T-helper 17 cell (primary cell): ENCODE measurements at places on chromosomes 7 and 10.

DNA sequence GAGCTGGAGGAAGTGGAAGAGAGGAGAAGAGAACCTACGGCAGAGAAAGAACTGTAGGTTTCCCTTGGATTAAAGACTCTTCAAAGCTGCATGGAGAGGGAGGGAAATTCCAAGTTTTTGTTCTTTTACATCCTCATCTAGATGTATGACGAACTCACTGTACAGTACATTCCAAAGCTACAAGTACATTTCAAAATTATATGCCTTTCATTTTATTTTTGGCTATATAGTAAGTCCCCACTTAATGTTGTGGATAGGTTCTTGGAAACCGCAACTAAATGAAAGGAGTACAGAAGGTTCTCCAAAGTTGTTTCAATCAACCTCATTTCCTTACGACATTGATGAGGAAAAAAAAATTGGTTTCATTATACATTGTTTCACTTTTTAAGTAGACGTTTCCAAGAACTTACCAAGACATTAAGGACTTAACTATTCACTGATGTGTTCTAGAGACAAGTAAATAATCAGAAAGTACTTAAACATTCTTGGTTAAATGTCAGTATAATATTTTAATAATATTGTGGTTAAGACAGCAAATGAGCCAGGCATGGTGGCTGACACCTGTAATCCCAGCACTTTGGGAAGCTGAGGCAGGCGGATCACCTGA, 16.1 kb upstream of the JMJD1C start:
- peak overlapping the region; percentile 5 for H3K4me3 ChIP-seq
- H3K27me3 ChIP-seq, result no peaks in the 10 kb centered on the region
- peak overlapping the region; percentile 6 for H3K27ac ChIP-seq

GRCh38 chr7:33190688-33191304, 61.4 kb downstream of the BBS9 start:
- H3K27ac ChIP-seq, result peak overlapping the region; percentile 95
- H3K4me3 ChIP-seq, result peak overlapping the region; percentile 75
- H3K36me3 ChIP-seq, result no peaks in the 10 kb centered on the region
- H3K27me3 ChIP-seq, result no peaks in the 10 kb centered on the region
- no peak for DNase-seq

- no peaks in the 10 kb centered on the region for H3K27me3 ChIP-seq
- peak overlapping the region; percentile 63 for H3K4me3 ChIP-seq
- H3K4me1 ChIP-seq, result peaks cover 44% of the 10 kb centered on the region
- no peak for DNase-seq
These were observed 45.9 kb downstream of the HIPK2 start for GRCh38 chr7:139731802-139732470.

- H3K27ac ChIP-seq, result no peak overlapping the region
- H3K4me1 ChIP-seq, result no peaks in the 10 kb centered on the region
These were observed 687.3 kb downstream of the DNAJB9 start for GRCh38 chr7:109256762-109257560.

GRCh38 chr10:73894245-73894971, 16.5 kb upstream of the PLAU start:
- H3K27ac ChIP-seq, result no peak overlapping the region
- peaks cover 2% of the 10 kb centered on the region for H3K4me1 ChIP-seq
- H3K36me3 ChIP-seq, result no peaks in the 10 kb centered on the region
- no peak for DNase-seq
- H3K27me3 ChIP-seq, result peaks cover 14% of the 10 kb centered on the region

DNA sequence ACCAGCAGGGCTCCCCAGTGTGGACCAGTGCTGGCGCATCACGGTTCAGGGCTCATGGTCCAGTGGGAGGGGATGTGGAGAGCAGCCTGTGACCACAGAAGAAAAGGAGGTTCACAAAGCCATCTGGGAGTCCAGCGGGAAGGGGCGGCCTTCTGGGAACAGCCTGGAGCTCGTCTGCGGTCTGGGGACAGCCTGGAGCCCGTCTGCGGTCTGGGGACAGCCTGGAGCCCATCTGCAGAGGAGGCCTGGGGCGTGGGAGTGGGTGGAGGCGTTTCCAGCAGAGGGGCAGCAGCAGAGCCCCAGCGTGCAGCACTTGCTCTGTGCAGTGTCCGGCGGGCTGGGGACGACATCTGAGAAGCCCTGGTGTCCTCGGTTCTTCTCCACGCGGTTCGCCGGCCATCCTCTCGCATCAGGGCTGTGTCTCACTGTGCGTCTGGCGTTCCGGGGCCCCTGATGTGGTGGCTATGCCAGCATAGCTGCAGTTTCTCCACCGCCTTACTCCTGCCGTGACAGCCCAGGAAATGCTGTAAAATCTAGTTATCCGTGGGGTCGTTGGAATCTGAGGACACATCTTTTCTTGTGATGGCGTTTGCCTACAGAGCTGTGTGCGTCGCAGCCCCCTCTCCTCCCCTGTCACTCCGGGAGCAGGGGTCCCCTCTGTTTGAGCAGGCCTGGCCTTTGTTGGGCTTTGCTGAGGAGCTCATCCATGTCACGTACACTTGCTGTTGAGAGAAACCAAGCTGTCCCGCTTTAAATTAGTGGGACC, 104.6 kb downstream of the INPP5A start:
- no peak overlapping the region for H3K4me3 ChIP-seq
- H3K27ac ChIP-seq, result no peak overlapping the region
- H3K36me3 ChIP-seq, result peaks cover 2% of the 10 kb centered on the region
- DNase-seq, result no peak
- no peaks in the 10 kb centered on the region for H3K27me3 ChIP-seq

- peaks cover 2% of the 10 kb centered on the region for H3K4me1 ChIP-seq
- no peak for DNase-seq
These were observed 66.2 kb downstream of the FAM241B start for GRCh38 chr10:69696073-69696731.

DNA sequence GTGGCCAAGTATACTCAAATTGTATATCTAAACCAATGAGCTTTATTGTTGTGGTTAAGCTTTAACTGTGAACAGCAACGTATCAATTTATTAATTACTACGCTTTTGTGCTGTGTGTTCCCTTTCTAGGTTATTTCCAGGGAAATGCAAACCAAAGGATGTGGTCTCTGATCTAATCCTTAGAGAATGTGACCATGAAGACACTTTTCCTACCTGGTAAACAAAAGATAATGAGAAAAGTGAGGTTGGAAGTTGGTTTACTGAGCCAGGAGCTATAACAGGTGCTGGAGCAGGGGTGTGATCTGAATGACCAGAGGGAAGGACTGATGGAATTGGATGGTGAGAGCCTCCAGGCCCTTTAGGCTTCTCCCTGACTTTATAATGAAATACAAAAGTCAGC, 25.4 kb upstream of the CALU start:
- no peak overlapping the region for H3K27ac ChIP-seq
- H3K4me1 ChIP-seq, result no peaks in the 10 kb centered on the region
- no peak for DNase-seq
- no peak overlapping the region for H3K4me3 ChIP-seq

DNA sequence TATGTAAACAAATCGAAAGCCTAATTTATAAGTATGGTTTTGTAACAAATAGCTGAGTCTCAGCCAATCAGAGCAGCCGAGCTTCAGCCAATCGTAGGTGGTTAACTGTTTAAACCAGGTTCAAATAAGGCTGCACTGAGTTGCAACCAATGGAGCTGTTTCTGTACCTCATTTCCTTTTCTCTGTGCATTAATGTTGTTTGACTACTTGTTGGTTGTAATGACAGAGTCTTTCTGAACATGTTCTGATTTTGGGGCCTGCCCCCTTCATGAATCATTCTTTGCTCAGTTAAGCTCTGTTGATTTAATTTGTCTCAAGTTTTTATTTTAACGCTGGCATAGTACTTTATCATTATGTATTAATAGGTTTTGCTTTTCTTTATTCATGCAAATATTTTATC, 14.6 kb downstream of the OTUD1 start:
- H3K4me3 ChIP-seq, result no peak overlapping the region
- DNase-seq, result no peak
- H3K36me3 ChIP-seq, result no peaks in the 10 kb centered on the region
- no peaks in the 10 kb centered on the region for H3K27me3 ChIP-seq
- no peak overlapping the region for H3K27ac ChIP-seq

GRCh38 chr7:16396766-16397500, 24.4 kb downstream of the CRPPA start:
- no peaks in the 10 kb centered on the region for H3K36me3 ChIP-seq
- DNase-seq, result no peak

DNA sequence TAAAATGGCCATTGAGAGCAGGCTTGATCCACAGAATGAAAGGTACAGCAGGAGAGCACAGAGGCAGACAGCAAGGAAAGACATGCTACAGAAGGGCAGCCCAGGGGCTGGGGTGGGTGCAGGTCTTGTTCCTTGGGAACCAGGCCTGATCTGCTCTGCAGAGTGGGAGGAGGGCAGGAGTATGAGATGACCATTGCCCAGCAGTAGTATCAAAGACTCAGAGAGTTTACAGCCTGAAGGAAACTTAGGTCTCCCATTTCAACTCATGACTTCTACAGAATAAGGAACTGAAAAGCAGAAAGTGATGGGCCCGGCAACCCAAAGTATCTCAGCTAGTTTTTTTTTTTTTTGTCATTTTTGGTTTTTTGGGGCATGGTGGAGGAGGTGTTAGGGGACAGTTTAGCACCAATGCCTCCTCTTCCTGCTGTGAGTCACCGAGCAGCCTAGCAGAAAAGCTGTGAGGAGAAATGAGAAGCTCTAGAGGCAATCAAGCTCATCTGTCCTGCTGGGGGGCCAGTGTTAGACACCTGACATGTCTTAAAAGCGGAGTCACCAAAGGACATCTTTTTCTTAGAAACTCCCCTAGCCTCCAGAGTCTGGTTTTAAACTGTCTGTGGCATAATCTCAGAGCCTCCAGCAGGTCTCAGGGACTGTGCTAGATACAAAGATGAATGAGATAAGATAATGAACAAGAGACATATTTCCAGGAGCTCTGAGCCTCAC, 34.3 kb upstream of the HERPUD2 start:
- H3K27me3 ChIP-seq, result peaks cover 31% of the 10 kb centered on the region
- H3K36me3 ChIP-seq, result peaks cover 8% of the 10 kb centered on the region
- peaks cover 25% of the 10 kb centered on the region for H3K4me1 ChIP-seq
- peak overlapping the region; percentile 65 for H3K27ac ChIP-seq

- DNase-seq, result no peak
- H3K36me3 ChIP-seq, result peaks cover 5% of the 10 kb centered on the region
- H3K4me3 ChIP-seq, result no peak overlapping the region
- peaks cover 30% of the 10 kb centered on the region for H3K4me1 ChIP-seq
These were observed 116.4 kb upstream of the NOBOX start for GRCh38 chr7:144519925-144520324.

DNA sequence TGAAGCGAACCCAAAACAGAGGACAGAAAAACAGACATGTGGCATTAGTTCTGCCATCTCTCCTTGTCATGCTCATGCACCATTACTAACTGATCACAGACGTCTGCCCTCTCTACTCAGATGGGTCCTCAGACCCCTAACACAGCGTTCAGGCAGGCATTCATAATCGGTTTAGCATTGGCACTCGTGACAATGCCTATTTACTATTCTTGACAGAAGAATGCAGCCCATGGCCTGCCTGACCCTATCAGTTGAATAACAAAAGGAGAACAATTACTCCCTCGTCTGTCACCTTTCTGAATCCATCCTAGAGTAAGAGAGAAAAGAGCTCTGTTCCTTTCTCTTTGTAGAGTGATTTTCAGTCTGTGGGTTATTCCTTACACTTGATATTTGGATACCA, 194.6 kb upstream of the PHYHIPL start:
- peaks cover 11% of the 10 kb centered on the region for H3K27me3 ChIP-seq
- no peaks in the 10 kb centered on the region for H3K4me1 ChIP-seq
- H3K4me3 ChIP-seq, result no peak overlapping the region
- H3K27ac ChIP-seq, result no peak overlapping the region
- DNase-seq, result no peak
- no peaks in the 10 kb centered on the region for H3K36me3 ChIP-seq

DNA sequence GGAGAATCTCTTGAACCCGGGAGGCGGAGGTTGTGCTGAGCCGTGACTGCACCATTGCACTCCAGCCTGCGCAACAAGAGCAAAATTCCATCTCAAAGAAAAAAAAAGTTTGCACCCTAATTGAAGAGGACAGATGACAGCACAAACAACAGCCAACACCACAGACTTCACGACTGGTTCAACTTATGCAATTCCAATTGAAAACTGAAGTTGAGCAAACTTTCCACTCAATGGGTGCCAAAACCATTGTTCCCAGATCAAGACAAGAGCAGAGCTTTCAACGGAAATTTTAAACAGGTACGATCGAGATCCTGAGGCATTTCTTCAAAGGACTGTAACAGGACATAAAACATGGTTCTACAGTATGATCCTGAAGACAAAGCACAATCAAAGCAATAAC, 149.7 kb downstream of the KMT2E start:
- H3K27me3 ChIP-seq, result no peaks in the 10 kb centered on the region
- no peak overlapping the region for H3K4me3 ChIP-seq
- H3K36me3 ChIP-seq, result peaks cover 6% of the 10 kb centered on the region
- H3K27ac ChIP-seq, result no peak overlapping the region
- DNase-seq, result no peak
- peaks cover 2% of the 10 kb centered on the region for H3K4me1 ChIP-seq

GRCh38 chr7:77543910-77544309, 6.8 kb downstream of the PTPN12 start:
- no peaks in the 10 kb centered on the region for H3K36me3 ChIP-seq
- H3K27ac ChIP-seq, result peak overlapping the region; percentile 10
- H3K4me3 ChIP-seq, result no peak overlapping the region
- no peaks in the 10 kb centered on the region for H3K27me3 ChIP-seq
- DNase-seq, result no peak

- peaks cover 17% of the 10 kb centered on the region for H3K4me1 ChIP-seq
- no peak for DNase-seq
- H3K27me3 ChIP-seq, result peaks cover 36% of the 10 kb centered on the region
- no peak overlapping the region for H3K4me3 ChIP-seq
- peak overlapping the region; percentile 0 for H3K27ac ChIP-seq
These were observed 1.7 kb upstream of the CTNNA3 start for GRCh38 chr10:67697724-67698131.
